ENCODE measurements at places on chromosomes 1 and 21.

DNA sequence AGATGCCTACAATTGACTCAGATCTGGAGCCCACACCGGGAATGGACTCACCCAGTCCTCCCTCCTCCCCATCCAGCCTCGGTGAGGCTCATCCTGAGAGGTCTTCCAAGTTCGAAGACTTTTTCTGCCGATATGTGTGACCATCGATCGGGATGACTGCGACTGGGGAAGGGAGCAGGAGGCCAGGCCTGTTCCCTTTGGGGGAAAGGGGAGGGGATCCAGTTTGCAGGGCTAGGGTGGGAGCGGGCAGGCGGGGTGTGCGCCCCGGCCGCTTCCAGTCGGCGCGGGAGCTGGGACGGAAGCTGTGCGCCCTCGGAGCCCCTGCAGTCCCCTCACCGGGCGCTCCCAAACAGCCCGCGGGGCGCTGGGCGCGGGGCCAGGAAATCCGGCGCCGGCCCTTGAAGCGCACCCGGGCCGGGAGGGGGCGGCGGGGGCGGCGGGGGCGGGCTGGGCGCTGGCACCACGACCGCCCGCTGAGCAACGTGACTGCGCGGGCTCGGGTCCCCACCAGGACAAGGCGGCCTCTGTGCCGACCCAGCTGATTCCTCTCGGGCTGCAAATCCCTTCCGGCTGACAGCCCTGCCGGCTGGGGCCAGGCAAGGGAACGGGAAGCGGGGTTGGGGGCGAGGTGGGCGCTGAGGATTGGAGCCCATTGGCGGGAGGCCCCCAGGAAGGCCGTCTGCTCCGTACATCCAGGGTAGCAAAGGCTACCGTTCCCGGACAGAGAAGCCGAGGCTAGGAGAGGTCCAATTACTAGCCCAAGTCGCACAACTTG, 103.9 kb downstream of the EBNA1BP2 start:
- no peaks in the 10 kb centered on the region for H3K27me3 ChIP-seq
- H3K27ac ChIP-seq = no peak overlapping the region
- peak overlapping the region; percentile 49 for H3K4me3 ChIP-seq
- H3K4me1 ChIP-seq = peaks cover 27% of the 10 kb centered on the region

- H3K27ac ChIP-seq = no peak overlapping the region
- DNase-seq = no peak
- peaks cover 3% of the 10 kb centered on the region for H3K27me3 ChIP-seq
- no peak overlapping the region for H3K4me3 ChIP-seq
Observed at GRCh38 chr1:33323663-33324477, 3.0 kb upstream of the A3GALT2 start.

- no peak overlapping the region for H3K27ac ChIP-seq
- H3K4me3 ChIP-seq = no peak overlapping the region
- peaks cover 4% of the 10 kb centered on the region for H3K4me1 ChIP-seq
Observed at GRCh38 chr1:174800216-174800851, 199.4 kb upstream of the CACYBP start.

- no peak for DNase-seq
- H3K27me3 ChIP-seq = peaks cover 7% of the 10 kb centered on the region
- no peak overlapping the region for H3K4me3 ChIP-seq
- no peaks in the 10 kb centered on the region for H3K36me3 ChIP-seq
- H3K4me1 ChIP-seq = no peaks in the 10 kb centered on the region
Observed at GRCh38 chr1:29649189-29650040, 413.1 kb downstream of the PTPRU start.

DNA sequence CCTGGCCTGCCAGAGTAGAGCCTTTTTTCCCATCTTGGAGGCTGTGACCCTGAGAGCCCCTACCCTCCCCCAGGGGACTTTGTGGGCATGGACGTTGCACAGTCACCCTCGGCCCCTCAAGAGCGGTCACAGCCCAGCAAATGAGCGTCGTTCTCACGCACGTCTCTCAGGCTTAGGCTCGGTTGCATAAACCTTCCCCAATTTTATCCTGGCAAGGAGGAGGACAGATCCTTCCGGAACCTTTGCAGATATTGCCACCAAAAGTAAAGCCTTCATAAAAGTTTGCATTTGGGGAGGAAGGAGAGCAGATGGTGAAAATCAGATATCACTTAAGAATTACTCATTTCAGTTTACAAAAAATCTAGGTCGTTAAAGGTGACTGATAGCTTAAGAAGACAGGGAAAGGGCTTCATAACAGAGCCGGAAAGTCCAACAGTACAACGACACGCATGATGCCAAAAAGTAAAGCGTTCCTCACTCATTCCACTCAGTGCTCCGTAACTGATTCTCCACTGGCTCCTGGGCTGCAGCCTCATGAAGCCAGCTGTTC, 29.3 kb downstream of the PDE9A start:
- no peak for DNase-seq
- no peak overlapping the region for H3K4me3 ChIP-seq
- no peaks in the 10 kb centered on the region for H3K36me3 ChIP-seq
- peaks cover 14% of the 10 kb centered on the region for H3K27me3 ChIP-seq
- peaks cover 2% of the 10 kb centered on the region for H3K4me1 ChIP-seq

DNA sequence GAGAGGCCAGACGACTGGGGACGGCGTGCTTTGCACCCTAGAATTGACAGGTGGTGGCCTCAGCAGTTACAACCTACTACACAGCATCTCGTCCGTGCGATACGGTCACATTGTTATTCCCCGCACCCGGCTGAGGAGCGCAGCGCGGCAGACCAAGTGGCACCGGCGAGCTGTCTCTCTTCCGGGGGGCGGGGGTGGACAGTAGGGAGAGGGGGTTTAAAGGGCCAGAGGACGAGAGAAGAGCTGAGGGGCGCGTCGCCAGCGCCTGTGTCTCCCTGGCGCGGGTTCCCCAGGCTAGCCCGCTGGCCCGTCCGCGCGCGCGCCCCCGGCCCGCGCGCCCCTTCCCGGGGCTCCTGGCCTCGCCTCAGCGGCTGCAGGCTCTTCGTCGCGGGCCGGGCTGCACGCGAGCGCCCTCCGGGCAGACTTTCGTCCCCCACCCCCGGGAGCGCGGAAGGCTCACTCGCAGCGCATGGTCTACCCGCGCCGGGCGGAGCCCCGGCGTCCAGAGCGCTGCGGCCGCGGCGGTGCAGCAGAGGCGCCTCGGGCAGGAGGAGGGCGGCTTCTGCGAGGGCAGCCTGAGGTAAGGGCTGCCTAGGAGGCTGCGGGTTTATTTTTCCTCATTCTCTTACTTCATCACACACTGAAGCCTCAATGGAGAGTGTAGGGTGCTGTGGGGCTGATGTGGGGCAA, at the start of gene PDE4B:
Gene PDE4B, plus strand, starts transcription at position 227 of the 690 bp plus-strand sequence.
- no peak for DNase-seq
- no peak within 1 kb of the TSS for H3K27ac ChIP-seq
- peaks cover 8% of the 10 kb centered on the region for H3K27me3 ChIP-seq

Measured in memory B cell (primary cell).